ENCODE measurements at places on chromosomes 16 and 17.

DNA sequence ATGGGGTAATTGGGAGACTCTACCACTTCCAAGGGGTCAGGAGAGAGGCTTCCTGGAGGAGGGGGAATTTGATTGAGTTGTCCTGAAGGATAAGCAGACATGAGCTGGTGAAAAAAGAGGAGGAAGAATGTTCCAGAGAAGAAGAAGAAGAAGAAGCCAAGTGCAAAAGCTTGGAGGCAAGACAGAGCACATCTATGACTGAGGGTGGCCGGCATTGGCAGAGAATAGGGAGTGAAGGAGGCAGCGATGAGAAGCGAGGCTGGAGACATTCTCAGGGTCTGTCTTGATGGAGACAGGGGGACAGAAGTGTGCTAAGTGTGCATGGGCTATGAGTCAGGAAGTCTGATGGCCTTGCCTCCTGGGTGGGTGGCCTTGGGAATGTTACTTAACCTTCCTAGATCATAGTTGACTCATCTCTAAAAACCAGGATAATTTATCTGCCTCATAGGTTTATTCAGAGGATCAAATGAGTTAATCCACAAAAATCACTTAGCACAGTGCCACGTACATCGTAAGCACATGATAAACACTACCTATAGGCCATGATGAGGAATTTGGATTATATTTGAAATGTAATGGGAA lies 171.7 kb downstream of the ABCC12 start:
- no peak for DNase-seq

DNA sequence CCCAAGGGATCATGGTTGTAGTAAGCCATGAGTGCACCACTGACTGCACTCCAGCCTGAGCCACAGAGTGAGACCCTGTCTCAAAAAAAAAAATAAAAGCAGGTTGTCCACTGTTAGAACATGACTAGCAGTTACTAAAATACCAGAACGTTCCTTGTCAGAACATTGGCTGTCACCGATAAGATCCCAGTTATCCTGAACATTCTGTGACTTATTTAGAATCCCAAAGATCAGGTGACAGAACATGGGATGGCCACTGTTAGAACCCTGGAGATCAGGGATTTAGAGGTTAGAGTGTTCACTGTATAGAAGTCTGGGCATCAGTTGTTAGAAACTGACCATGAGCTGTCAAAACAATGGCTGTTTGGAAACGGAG lies 8.6 kb downstream of the CES4A start:
- no peak for DNase-seq

DNA sequence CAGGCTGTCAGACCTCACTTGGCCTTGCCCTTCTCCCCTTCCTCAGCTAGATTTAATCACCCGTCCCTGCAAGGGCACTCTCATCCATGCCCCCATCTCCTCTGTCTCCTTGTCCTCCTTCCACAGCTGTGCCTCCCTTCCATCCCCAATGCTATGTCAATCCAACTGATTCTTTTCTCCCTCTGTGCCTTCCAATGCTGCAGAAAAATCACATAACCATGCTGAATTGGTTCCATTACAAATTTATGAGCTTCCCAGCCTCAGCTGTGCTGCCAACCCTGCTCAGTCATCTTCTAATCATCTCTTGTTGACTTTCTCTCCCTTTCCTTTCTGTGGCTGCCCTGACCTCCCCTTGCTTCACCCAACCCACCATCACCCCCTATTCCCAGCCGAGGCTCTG lies 56.3 kb upstream of the PIRT start:
- DNase-seq: no peak

DNA sequence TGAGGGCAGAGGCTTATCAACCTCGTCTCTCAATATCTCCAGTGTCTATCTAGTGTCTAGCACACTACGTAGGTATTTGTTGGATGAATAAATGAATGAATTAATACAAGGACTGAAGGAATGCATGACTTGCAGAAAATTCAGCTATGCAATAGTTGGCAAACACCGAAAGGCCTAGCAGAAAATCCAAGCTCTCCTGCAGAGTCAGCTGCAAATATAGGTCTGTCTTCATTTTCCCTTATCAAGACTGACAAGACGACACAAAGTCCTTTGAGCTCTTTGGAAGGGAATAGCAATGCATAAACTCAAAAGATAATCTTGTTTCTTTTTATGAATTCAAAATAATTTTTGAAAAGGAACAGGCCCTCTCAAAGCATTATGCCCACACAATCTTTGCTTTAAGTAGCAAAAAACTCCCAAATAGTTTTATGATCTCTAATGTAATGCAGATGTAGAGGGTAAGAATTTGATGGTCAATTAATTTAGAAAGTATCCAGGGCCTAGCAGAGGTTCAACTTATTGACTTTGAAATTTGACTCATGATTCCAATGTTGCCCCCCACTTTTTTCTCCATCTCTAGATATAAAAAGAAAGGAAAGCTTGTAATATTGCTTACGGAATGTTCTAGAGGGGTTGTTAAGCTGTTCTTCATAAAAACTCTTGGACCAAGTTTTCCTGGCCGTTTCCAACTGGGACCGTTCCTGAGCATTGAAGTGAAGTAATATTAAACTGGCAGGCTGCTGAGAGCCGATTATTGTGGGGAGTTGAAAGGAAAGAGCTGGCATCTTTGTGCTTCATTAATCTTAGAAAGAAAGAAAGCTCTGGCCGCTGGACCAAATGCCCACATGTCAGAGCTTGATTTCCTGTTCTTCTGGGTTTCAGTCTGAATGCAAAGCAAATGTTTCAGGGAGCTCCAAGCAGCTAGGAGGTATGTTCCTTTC lies 227.3 kb downstream of the HS3ST3A1 start:
- peak; percentile 55 for DNase-seq

GRCh38 chr17:77798031-77798430 lies 160.5 kb upstream of the TNRC6C start:
- no peak for DNase-seq

DNA sequence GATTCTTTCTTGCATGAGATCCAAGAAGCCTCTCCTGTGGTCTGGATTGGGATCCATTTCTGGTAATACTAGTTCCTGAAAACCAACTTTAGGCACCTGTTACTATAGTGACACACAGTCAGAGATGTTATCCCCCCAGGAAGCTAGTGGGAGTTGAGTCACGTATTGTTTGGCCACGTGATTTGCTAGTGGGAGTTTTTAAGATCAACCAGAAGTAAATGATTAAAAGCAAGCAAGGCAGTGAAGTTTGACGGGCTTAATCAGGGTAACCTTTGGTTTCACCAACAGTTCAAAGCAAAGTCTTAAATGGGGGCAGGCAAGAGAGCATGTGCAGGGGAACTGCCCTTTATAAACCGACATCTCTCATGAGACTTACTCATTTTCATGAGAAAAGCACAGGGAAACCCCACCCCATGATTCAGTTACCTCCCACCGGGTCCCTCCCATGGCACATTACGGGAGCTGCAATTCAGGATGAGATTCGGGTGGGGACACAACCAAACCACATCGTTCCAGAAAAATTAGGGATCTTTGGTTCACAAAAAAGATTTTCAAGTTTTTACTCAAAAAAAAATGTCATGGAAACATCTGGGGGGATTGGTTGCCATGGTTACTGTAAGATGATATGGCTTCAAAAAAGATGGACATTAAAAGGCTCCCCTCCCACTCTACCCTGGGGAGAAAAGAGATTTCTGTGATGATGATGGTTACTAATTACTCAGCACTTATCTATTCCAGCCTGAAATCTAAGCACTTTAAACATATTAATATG lies 483.1 kb upstream of the ERCC4 start:
- no peak for DNase-seq

DNA sequence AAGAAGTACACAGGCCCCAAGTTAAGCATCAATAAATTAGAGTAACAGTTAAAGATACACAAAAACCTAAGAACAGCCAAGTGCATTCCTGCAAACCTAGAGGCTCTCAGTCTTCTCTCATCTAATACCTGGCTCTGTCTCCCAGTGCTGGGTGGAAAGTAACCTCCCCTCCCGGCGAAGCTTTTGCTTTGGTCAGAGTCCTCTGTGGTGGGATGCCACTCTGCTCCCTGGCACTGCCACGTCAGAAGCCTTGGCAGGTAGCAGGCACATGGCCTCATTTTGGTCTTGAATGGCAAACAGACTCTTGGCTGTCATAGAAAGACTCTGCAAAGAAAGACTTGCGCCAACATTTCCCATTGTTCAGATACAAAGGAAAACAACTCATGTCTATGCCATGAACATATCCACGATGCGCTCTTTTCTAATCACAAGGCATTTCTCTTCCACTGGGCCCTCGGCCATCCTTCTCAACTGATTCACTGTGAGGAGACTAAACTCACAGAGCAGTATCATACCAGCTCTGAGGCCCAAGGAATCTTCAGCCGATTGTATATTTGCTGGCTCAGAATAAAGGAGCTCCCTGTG lies 21.2 kb downstream of the MTHFSD start:
- DNase-seq: no peak

GRCh38 chr17:10192461-10192860 lies 5.9 kb downstream of the GAS7 start:
- no peak for DNase-seq

Measured in right hindlimb (tissue), 1 donor.